HS-5 (cell line): ENCODE measurements at places on chromosomes 4 and X.

DNA sequence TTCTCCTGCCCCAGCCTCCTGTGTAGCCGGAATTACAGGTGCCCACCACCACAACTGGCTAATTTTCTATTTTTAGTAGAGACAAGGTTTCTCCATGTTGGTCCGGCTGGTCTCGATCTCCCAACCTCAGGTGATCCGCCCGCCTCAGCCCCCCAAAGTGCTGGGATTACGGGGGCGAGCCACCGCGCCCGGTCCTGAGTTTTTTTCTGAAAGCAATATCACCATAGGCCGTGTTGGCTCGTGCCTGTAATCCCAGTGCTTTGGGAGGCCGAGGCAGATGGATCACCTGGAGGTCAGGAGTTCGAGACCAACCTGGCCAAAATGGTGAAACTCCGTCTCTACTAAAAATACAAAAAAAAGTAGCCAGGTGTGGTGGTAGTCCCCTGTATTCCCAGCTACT lies 136.3 kb upstream of the TECRL start:
- no peak for DNase-seq

DNA sequence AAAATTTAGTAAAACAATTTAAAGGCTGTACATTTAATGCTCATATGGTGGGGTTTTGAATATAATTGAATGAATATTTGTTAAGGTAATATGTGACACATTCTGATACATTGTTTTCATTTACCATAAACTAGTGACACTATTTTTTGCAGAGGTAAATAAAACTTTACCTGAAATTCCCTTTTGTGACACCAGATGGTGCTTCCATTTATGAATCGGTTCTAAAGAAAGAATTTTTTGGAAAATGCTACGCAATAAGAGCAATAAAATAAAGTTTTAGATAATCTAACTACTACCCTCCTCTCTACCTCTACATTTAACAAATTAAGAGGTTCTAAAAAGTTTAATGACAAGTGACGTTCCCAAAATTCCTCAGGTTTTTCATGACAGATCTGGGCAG lies 448.9 kb downstream of the MAGEB5 start:
- no peak for DNase-seq

- DNase-seq: peak; percentile 60
Observed at GRCh38 chr4:112213856-112214255, 17.7 kb upstream of the AP1AR start.

- no peak for DNase-seq
Observed at GRCh38 chr4:101888472-101888871, 97.9 kb downstream of the BANK1 start.

- DNase-seq: no peak
Observed at GRCh38 chrX:54435121-54435520, 5.1 kb upstream of the TSR2 start.

GRCh38 chr4:113504422-113504821 lies 257.1 kb downstream of the CAMK2D start:
- no peak for DNase-seq

GRCh38 chr4:122003335-122003734 lies 51.5 kb upstream of the TRPC3 start:
- DNase-seq: no peak

DNA sequence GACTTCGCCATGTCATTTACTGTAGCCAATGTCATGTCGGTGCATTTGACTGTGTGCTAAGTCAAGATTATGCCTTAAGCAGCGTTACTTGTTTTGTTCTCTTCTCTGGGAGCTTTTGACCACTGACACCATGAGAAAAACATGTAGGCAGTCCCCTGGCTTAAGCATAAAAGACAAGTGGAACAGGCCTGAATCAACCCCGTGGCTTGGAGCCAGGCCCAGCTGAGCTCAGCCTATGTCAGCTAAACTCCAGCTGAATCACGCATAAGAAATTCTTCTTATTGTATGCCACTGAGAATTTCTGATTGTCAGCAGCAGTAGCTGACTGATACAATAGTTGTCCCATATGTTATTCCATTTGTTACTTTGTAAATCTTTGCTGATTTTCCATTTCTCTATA lies 261.9 kb downstream of the CBLL2 start:
- peak; percentile 26 for DNase-seq

GRCh38 chr4:183960046-183960420 lies 54.9 kb downstream of the STOX2 start:
- peak; percentile 42 for DNase-seq

DNA sequence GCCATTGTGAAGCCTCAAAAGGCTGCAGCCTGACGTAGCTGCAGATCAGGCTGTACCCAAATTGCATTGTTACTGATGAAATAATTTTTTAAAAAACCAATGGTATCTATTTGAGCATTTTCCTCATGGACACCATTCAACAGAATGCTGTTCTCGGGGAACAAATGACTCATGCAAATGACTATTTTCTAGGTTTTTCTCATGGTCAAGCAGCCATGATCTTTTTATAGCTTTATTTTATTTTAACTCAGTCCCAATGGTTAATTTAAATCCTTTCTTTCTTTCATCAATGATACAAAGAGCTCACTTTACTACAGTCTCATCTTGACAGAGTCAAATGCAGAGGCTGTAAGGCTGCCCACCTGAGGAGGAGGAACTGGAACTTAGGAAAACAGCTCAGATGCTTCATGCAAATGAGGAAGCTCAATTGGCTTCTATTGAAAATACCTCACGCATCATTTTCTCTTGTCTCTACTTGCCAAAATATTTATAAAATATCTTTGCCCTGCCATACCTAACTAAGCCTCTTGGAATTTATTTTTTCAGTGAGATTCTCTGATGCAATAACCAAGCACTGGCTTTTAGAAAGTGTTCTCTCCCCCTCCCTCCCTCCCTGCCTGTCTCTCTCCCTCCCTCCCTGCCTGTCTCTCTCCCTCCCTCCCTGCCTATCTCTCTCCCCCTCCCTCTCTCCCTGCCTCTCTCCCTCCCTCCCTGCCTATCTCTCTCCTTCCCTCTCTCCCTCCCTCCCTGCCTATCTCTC lies 81.0 kb downstream of the SORBS2 start:
- no peak for DNase-seq

DNA sequence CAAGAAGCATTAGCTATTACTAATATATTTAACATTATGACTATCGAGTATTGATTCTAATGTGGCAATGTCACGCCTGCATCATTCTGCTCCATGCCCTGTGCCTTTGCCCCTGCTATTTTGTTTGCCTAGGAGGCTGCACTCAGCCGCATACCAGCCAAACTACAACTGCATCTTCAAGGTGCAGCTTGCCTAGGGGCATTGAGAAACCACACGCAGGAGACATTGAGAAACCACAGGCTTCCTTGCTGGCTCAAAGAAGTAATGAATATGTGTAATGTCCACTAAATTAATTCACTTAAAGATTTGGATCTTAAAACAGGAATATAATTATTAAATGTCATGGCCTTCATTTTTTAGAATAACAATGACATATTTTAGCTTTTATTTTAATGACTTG lies 683.6 kb upstream of the TENM3 start:
- DNase-seq: no peak

DNA sequence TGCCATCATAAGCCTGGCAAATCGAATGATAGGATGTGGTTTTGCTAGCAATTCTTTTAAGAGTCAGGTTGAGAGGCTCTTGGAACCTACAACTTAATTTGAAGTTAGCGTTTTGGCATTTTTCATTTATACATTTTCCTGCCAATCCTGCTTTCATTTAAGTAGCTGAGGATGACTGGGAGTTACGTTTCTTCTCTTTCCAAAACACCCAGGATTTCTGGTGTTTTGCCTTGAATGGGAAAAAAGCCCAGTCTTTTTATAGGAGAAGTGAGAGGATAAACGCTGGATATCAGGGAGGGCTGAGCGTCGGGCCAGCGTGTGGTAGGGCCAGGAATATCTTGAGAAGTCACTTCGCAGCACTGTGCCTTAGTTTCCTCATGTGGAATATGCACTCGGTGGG lies 174.2 kb upstream of the HAND2 start:
- no peak for DNase-seq

DNA sequence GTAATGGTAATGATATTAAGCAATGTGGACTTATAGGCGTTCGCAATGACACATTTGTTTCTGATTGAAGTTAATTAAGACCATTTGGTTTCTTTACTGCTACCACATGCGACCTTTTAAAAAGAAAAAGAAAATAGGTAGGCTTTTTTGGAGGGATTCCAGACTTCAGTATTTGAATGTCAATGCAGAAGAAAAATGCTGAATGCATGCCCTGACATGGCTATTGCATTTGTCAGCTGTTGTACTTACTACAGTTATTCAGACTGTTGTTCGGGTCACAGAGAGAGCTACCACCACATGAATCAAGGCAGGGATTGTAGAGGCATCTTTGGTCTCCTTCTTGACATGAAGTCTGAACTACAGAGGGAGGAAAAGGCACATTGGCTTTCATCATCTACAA lies 163.7 kb downstream of the CORIN start:
- no peak for DNase-seq

DNA sequence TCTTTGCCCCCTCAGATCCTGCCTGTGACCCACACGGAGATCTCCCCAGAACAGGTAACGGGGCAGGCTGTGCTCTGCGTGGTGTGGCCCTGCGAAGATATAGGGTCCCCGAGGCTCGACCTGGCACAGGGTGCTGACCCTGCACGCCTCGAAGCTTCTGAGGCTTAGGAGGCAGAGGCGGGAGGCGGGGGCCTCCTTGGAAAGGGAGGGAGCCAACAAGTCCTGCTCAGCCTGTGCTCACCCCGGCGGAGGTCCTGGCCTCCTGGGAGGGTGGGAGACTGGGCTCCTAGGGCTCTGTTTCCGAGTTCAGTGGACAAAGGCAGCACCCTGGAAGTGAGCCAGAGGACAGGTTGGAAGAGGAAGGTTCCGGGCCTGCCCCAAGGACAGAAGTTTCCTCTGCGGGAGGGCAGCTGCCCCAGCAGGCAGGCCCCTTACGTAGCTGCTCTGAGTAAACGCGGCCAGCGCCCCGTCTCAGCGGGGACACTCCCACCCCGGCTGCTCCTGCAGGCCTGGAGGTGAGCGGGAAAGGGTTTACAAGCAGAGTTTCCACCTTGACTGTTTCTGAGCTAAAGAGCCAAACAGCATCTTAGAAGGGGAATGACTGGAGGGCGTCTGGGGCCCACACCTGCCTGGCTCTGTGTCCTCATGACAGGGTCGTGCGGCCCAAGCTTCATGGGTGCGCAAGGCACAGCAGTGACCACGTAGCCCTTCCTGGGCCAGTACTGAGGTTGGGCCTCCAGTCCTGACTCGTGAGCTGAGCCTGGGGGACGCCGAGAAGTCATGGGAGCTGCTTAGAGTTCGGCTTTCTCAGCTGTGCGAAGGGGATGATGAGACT lies 16.1 kb downstream of the TMEM175 start:
- no peak for DNase-seq
